ENCODE measurements at places on chromosomes 4 and X.

GRCh38 chr4:47465004-47465403 lies 1.5 kb upstream of the COMMD8 start:
- DNase-seq = no peak

- DNase-seq = no peak
Observed at GRCh38 chr4:1081689-1082040, 31.7 kb downstream of the RNF212 start.

GRCh38 chr4:25938366-25938765 lies 24.3 kb downstream of the SMIM20 start:
- no peak for DNase-seq

DNA sequence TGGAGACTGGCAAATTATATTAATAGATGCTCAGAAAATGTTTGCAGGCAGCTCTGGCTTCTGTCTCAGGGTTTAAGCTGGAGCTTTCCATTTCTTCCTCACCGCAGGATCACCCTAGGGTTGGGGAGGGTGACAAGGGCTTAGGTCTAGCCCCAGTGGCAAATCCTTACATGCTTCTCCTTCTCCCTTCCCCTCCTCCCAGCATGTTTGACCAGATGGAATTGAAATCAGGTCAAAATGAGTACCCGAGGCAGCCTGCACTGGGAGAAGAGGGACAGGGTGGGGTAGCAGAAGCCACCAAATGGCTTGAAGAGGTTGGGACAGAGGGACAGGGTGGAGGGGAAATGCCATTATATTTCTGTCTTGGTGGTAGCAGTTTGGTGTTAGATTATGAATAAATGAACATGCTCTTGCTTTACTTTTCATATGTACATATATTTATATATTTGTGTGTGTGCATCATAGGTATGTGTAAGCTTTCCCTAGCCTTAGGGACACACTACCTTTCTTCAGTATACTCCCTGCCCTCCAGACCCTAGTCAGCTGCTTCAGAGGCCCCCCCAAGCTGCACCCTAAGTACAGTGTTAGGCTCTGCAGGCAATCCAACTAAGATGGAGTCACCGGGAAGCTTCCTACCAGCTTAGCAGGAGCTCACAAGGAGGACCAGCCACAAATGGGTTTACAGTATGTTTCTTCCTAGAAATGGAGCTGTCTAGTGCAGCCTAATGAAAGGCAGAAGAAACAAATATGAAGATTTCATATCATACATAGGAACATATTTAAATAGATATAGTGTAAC lies 1.8 kb downstream of the TMEM35A start:
- no peak for DNase-seq

DNA sequence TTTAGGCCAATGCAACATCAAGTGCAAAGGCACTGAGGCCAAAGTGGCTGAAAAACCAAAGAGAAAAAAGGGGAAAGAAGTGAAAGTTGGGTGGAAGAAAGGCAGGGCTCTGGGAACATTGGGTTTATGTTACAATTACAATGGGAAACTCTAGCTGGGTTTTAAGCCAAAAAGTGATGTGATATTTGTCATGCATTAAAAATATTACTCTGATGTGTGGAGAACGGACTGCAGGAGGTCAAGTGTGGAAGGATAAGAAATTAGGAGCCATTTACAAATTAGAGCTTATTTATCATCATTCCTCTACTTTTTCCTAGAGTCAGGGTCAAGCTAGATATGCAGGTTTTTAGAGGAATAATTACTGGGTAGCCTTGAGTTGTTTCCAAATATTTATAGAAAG lies 516.8 kb downstream of the INPP4B start:
- no peak for DNase-seq

DNA sequence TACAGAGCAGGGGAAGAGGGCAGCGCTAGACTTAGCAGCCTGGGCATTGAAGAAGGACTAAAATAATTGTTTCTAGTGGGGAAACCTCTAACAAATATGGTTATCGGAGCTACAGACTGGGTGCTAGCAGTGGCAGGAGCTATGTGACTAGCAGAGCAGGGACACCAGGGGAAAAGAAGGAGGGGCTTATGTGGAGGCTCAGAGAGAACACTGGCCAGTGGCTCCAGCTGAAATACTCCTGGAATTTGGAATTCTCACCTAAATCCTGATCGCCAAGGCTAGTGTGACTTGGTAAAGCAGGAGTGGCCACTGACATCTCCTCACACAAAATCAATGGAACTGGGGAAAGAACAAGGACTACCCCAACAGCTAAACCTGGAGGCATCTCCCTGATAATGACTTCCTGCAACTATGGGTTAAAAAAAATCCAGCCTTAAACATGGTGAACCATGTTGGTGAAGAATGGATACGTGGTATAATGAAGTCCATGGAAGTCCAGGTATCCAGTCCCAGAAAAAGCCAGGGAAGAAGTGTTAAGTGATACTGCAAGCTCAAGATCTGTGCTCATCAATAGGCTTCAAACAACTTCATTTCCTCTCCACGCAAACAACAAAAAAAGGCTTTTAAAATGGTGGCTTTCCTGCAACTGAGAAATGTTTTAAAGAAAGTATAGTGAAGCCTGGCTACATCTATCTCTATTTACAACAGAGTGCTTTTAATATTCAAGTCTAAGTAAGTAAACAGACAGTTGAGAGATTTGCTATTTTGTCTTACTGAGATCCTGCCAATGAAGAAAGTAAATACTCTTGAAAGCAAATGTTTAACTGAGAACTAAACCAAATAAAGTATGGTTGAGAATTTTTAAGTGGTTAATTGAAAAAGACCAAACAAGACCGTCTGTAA lies 1.8 kb downstream of the TAPT1 start:
- no peak for DNase-seq

DNA sequence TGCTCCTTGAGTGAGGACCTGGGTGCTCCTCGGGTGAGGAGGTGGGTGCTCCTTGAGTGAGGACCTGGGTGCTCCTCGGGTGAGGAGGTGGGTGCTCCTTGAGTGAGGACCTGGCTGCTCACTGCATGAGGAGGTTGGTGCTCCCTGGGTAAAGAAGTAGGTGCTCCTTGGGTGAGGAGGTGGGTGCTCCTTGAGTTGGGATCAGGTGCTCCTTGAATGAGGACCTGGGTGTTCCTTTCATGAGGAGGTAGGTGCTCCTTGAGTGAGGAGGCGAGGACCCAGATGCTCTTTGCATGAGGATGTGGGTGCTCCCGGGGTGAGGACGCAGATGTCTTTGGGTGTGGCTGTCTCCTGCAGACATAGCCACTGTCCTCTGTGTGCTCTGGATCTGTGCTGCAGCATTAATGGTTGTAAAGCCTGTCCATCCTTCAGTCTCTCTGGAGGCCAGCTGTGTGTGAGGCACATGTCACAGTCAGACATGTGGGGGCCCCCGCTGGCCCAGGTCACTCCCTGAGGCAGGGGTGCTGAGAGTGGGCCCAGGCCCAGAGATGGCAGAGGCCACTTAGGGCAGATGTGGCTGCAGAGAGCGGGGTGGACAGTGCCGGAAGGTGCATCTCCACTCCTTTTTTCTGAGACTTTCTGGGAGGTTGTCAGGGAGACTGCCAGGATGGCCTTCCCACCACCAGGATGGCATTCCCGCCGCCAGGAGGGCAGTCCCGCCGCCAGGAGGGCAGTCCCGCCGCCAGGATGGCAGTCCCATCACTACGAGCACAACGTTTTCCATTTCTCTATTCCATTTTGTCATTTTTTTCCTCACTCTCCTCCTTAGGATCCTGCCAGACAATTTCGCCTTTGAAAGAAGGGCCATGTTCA lies 101.8 kb downstream of the HMX1 start:
- DNase-seq = no peak

DNA sequence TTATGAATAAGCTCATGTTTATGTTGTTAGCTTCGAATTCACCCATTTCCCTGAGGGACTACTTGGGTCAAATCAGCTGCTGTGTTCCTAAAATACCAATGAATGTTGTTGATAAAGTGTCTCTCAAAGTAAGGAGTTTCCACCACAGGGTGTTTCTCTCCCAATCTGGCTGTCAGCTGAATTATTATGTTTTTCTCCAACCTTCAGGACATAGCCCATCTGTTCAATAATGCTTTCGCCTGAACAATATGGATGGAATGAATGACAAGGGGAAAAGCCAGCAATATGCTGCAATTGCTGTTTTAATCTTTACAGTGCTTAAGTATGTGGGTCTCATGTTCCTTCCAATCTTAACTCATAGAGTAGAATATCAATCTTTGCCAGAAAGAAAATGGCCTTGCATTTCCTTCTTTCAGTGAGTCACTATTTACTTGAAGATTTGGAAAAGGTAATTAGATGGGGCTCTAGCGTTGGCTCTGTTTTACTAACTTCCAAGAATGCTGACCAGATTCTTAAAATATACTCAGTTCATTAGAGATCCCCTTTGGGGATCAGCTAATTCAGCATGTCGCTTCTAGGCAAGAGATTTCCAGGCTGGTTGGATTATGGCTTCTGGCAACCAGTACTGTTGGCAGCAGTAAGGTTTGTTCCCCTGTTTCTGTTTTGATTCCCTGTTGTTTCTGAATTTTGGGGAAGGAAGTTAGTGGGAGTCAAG lies 410.5 kb downstream of the PPP3CA start:
- DNase-seq = no peak

GRCh38 chrX:137823257-137823656 lies 257.3 kb downstream of the ZIC3 start:
- DNase-seq = no peak

DNA sequence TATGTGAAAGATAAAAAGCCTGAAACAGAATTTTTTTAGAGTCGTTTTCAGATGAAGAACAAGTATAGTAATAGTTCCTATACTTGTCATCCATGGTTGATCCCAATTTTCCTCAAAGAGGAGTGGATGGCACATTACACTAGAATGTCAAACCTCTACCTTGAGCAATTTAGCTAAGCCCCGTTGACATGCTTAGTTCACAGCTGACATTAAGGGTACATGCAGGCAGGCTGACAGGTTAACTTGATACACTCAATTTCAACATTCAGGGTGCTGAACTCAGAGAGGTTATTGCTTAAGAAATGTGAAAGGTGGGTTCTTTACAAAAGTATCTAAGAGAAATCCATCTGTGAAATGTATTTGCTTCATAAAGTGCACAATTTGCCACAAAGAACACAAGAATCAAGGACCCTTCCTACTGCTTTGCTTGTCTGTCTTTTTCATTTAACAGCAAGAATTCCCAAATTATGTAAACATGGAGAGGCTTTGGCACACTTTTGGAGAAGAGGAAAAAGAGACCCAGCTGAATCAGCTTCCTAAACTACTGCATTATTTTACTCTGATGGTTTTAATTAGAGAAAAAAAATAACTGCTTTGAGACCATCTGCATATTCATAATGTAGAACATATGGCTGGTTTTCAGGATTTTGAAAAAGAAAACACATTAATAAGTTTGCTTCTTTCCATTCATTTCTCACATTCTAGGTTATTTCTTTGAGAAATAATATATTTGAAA lies 122.5 kb upstream of the DDIT4L start:
- DNase-seq = no peak
